ENCODE measurements at places on chromosomes 3 and 15. TPM values are rescaled to one million over a fixed set of nuclear protein-coding genes. Genes with fewer than 3 reads are reported as not detected.

The ADAMTS17 gene
- 10.6 TPM for total RNA-seq

The VPS13C gene
- total RNA-seq = 166 TPM

GRCh38 chr15:68379058-68379758 is 52.8 kb downstream of the ITGA11 start:
- DNase-seq = peak; percentile 38

DNA sequence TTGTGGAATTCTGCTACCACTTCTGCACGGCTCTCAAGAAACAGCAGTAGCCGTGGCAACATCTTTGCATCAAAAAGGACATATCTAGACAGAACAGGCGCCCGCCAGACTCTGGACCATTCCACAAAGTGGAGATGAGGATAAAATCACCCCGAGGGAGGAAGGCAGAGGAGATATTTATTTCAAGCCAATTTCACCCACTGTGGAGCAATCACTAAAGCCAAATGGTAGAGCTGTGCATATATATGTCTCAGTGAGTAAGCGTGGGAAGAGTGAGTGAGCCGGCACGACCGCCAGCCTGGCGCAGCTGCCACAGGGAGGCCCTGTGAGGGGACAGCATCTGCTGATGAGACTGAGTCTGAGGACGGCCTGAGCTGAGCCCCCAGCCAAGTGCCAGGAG is 111.3 kb downstream of the MEGF11 start:
- no peak for DNase-seq

GRCh38 chr3:182233405-182233804 is 521.7 kb downstream of the SOX2 start:
- no peak for DNase-seq

The GABRR3 gene
- total RNA-seq = 0.10 TPM

DNA sequence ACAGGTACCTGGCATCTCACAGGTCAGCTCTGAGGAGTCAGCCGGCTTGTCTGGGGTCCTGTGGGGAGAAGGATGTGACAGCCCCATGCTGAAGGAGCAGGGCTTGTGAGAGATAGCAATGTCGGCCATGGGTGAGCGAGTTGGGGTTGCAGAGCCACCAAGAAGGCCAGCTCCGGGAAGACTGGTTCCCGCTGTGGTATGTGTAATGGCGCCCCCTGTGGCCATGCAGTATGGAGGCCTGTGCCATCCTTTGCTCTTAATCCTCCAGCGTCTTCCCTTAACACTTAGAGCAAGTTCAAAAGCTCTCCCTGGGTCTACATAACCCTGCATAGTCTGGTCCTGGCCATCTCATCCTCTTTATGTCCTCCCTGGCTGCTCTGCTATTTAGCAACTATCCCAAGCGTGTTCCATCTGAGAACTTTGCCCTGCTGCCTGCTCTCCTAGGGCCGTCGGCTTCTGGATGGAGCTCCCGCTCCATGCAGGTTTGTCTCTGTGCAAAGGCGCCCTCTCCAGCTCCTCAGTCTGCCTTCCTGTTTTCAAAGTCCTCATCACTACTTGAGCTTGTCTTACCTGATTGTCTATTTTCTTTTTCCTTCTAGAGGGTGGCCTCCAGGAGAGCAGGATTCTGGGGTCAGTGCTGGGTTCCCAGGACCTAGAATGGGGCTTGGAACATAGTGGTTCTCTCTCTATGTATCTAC is 40.8 kb upstream of the IQCF6 start:
- DNase-seq = no peak

- DNase-seq = no peak
Measured at GRCh38 chr3:182420741-182421140, 372.6 kb upstream of the ATP11B start.

The GOLGA6D gene
- not detected for total RNA-seq

GRCh38 chr15:78167227-78167888 is 18.2 kb downstream of the IDH3A start:
- peak; percentile 6 for DNase-seq

DNA sequence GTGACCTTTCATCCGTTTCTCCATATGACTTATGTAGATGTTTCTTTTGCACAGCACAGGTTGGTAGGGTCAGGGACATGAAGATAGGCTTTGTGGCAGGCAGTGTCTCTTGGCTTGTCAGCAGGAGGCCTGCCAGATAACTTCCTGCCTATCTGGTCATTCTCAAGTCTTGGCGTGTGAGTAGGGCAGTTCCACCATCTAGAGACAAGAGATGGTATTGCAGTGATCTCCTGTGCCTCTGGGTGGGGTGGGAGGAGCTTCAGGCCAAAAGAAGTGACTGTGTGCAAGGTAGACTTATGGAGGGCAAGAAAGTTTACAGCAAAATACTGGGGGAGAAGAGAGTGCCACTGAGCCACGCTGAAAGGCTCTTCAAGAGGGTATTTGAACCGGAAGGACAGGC is 11.0 kb downstream of the TEX264 start:
- DNase-seq = peak; percentile 80

DNA sequence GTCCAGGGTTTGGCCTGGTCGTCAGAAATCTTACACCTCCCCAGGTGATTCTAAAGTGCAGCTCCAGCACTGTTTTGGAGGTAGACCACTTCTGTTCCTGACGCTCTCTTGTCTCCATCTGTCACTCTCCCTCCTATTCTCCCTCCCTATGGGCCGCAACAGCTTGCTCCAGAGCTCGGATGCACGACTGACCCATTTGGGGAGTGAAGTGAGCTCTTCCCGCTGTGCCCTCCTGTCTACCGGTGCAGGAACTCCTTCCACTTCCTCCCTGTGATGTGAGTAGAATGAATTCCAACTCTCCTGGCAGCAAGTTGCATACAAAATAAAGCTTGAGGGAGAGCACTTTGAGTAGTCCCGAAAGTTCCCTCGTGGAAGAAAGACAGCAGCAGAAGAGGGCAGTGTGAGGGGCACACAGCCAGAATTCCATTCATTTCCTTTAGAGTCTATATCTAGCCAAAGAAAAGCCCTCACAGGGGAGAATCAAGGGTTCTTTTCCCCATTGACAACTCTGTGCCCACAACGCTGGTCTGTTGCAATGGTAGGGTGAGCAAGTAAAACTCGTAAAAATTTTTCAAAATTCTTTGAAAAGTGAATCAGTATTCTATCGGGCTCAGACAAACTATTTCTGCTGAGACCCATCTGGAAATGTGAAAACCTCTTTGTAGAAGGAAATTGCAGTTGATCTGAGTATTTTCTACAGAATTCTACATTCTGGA is 39.9 kb upstream of the BDH1 start:
- DNase-seq = no peak

GRCh38 chr3:58200121-58200709 is 10.6 kb downstream of the DNASE1L3 start:
- no peak for DNase-seq

The CSPG4 gene
- total RNA-seq = 31.0 TPM

GRCh38 chr15:38554354-38554753 is 10.3 kb downstream of the RASGRP1 start:
- DNase-seq = no peak

- peak; percentile 62 for DNase-seq
Measured at GRCh38 chr15:38564557-38565286, at the start of gene RASGRP1. TSS of gene RASGRP1 (minus strand) at chr15:38564814. CDS start at chr15:38564628, 186 bp downstream.

The COL8A1 gene
- total RNA-seq = 30.2 TPM

The SLC6A20 gene
- not detected for total RNA-seq

DNA sequence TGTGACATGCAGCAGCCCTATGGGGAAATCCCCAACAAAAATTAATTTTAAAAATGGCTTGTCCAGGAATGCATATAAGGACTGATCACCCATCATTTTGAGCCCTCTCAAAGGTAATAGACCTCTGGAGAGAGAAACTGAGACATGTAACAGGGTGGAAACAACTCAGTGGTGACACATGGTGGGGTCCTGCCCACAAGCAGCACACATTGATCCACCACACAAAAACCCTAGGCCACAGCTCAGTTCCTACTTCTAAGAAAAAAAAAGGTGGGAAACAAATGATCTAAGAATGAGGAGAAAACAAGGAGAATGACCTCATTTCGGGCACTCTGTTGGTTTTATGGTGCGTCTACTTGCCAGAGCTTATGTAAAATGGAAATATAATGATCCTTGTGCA is 1.9 kb upstream of the SLC41A3 start:
- no peak for DNase-seq

DNA sequence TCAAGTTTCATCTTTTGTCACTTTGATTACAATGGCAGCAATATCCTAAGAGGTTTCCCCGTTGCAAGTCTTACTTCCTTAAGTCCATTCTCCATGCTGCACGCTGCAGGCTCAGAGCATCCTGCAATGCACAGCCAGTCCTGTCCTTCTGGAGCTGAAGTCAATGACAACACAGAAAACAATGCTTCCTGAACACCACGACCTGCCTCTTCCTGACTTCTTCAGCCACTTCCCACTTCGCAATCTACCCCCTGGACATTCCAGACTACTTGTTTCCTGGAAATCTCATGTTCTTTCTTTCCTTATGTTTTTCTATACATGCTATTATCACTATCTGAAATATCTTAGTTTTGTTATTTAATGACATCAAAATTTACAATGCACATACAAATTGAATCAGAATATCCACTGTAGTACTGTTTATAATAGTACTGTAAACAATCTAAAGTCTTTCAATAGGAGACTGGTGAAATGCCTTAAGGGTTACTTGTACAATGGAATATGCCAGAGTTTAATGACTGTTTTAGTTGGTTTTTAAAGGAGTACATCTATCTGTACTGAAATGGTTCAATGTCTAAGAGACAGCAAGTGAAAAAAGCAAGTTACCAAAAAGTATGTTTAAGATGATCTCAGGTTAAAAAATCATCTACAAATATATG is 113.7 kb upstream of the PRTG start:
- no peak for DNase-seq

DNA sequence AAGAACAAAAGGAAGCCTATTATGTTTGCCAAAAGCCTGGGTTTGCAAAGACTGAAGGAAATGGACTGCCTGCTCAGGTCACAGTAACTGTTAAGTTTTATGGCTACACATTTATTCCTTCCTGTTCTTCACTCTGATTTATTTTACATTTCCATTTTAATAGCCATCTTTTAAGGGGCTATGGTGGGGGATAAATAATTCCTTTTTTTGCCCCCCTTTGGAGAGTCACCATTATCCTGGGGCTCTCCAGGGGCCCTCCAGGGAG is 53.5 kb upstream of the MYZAP start:
- DNase-seq = no peak

- DNase-seq = peak; percentile 62
Measured at GRCh38 chr3:156620260-156620659, 54.1 kb upstream of the TIPARP start.

The CCR1 gene
- 4.3 TPM for total RNA-seq

GRCh38 chr3:138124188-138124587 is 8.0 kb downstream of the A4GNT start:
- DNase-seq = no peak

DNA sequence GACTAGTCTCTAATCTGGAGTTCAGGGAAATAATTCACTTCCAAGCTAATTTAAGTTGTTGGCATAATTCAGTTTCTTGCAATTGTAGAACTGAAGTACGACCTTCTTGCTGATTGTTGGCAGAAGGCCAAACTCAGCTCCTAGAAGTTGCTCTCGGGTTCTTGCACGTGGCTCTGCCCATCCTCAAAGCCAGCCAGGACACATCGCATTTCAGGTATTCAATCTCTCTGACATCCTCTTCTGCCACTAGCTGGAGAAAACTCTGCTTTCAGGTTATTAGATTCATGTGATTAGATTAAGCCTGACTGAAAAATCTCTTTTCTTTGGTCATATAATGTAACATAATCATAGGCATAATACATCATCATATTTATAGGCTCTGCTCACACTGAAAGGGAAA is 362.0 kb downstream of the ZPLD1 start:
- no peak for DNase-seq

The CATSPER2 gene
- 17.2 TPM for total RNA-seq

DNA sequence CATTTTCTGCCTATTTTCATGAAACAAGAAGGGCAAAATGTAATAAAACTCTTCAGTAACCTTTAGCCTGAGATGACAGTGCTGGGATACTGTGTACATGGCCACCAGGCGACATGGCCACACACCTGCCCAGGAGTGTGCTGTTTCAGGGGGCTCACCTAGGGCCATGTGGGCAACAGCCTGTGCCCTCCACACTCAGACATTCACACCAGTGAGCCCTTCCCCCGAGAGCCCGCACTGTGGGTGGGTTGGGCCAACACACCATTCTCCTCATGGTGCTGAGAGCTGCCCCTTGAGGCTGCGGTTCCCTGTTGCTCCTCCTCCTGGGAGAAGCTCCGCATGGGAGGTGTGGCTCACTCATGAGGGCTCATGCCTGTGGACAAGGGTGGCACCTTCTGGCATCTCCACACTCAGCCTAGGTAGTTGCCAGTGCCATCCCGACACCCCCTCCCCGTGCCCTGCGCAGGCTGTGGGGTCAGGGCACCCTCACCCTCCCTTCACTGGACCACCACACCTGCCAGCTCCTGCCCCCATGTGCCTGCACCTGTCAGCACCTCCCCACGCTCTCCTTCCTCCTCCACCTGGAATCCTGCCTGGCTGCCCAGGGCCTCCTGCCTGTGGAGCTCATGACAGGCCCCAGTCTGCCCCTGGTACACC is 19.7 kb downstream of the OCA2 start:
- DNase-seq = no peak

DNA sequence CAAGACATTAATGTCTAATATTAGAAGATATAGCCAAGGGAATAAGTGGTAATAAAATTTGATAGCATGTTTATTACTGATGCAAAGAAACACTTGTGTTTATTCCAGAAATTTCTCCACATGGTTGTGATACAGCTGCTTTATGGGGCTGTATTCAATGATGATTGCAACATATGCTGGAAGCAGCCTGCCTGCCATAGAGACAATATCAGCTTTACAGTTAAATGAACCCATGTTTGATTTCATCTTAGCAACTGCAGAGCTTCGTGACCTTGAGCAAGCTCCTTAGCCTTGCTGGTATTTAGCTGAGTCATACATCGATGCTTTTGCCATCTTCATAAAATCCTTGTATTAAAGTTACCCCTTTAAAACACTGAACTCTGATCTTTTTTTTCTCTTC is 168.1 kb upstream of the STAC start:
- DNase-seq = no peak

The UTS2B gene
- total RNA-seq = 0.70 TPM

The MYZAP gene
- total RNA-seq = 29.3 TPM

GRCh38 chr15:78339559-78339958 is 594 bp upstream of the CRABP1 start:
- DNase-seq = no peak

DNA sequence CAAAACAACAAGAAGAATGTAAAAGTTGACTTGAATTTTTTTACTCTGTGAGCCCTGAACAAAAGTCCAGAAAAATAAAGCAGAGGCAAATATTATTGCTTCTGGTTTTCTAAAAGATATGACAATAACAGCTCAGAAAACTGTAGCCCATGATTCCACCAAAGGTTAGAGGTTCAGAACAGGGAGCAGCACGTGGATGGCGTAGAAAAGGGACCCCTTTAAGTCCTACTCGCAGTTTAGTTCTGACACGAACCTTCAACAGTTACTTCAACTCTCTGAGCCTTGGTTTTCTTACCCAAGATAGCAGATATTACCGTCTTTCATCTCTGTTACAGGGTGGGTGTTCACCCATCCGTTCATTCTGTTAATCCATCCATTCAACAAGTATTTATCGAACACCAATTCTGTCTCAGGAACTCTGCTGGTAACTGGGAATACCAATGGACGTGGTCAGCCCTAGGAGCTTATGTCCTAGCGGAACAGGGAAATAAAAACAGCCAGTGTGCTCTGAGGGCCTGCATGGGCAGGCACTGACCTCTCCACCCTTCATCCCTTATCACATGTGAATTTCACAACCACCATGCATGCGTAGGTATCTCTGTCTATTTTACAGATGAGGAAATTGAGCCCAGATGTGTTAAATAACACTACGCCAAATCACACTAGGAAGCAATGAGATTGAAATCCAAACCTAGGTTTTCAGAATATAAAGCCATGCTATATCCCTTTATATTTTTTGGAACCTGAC is 274.2 kb upstream of the ICE2 start:
- DNase-seq = no peak

The C3orf80 gene
- total RNA-seq = 2.2 TPM
